ENCODE measurements at places on chromosomes 12 and 14.

GRCh38 chr12:111686574-111687105 is 787 bp downstream of the ACAD10 start:
- no peak for DNase-seq

DNA sequence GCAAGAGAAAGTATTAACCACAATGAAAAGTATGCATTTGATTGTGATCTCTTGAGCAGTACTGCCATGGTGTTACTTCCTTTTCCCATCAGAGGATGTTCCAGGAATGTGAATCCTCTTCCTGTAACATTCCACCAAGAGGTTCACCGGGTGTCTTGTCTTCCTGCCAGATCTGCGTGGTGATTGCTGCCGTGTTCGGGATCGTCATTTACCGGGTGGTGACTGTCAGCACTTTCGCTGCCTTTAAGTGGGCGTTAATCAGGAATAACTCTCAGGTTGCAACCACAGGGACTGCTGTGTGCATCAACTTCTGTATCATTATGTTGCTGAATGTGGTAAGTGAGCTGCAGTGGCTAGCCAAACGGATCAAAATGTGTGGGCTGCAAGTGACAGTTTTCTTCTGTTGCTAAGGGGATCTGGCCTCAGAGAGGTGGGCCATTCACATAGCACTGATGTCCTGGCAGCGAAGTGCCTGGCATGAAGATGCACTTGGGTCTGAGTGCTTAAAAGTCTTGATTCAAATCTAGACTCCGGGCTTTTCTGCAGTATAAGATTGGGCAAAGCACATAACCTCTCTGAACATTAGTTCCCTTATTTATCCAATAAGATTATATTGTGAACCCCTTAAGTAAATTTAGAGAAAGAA is 123.4 kb downstream of the SLC5A8 start:
- DNase-seq = peak; percentile 14

- DNase-seq = no peak
Measured at GRCh38 chr14:68871392-68871791, 78.5 kb upstream of the ZFP36L1 start.

DNA sequence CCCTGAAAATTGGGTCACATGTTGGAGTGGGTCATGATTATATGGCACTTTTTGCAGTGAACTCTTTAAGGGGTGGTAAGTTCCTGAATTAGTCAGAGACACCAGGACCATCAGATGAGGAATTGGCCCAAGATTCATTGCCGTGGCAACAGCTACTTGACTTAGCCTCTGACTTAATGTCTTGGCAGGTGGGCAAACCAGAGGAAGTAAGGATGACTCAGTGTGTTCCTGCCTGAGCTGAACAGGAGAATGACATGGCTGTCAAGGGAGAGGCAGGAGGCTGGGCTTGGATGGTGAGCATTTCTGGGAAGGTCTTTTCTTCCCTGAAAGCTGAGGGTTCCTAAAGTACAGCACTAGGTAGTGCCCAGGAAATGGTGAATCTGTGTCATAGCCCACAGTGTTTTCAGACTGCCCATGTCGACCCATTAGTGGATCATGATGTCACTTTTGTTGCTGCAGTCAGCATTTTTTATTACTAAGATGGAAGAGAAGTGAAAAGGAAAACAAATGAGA is 170.1 kb upstream of the PWP1 start:
- DNase-seq = peak; percentile 95

GRCh38 chr14:65010211-65010931 is 23.7 kb downstream of the FNTB start:
- DNase-seq = no peak

DNA sequence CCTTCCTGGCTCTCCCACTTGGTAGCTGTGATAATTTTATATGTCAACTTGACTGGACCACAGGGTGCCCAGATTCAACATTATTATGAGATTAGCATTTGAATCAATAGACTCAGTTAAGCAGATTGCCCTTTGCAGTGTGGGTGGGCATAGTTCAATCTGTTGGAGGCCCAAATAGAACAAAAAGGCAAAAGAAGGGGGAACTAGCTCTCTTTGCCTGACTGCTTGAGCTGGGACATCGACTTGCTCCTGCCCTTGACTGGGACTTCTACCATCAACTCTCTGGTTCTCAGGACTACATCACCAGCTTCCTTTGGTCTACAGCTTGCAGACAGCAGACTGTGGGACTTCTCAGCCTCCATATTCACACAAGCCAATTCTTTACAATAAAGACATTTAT is 1189.2 kb downstream of the BCL11B start:
- DNase-seq = no peak

DNA sequence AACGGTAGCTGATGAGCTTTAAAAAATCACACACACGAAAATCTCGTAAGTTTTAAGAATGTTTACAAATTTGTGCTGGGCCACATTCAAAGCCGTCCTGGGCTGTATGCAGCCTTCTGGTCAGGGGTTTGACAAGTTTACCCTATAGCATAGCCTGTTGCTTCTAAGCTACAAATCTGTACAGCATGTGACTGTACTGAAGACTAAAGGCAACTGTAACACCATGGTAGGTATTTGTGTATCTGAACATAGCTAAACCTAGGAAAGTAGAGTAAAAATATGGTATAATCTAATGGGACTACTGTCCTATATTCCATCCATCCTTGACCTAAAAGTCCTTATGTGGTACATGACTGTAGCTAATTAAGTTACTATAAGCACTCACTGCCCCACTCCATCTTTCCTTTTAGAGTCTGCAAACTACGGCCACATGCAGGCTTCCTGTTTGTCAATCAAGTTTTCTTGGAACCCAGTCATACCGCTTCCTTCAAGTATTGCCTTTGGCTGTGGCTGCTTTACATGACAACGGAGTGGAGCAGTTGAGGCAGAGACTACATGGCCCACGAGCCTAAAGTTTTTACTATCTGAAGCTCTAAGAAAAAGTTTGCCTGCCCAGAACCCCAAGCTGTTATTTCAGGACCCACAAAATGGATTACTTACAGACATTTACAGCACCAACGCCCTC is 18.5 kb downstream of the KRT7 start:
- DNase-seq = no peak

DNA sequence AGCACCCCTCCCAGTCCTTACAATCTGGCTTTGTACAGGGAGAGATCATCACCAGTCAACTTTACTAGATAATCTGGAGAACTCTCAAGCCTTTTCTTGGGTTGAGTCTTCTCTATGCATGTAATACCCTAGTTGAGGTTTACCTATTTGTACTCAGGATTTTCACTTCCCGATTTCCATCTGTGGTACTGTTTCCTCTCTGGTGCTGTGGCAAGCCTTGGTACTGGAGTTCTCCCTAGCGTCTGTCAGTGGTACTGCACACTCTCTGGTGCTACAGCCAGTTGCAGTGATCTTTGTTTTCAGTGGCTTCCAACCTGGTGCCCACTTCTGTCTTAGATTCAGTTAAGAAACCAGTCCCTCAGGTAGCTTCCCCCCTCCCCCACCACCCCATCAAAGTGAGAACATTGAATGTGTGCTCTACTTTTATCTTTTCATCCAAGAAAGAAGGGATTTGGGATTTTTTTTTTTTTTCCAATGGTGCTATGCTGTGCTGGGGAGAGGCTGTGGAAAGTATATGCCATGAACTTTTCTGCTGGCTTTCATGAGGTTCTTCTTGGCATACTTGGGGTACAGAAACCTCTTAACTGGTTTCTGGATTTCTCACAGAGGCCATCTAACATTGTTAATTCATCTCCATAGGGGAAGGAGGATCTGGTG is 69.4 kb upstream of the EVL start:
- no peak for DNase-seq
